KG1 (cell line): ENCODE measurements at places on chromosomes 6 and 20.

- DNase-seq = no peak
Observed at GRCh38 chr6:52190409-52190808, 4.2 kb downstream of the IL17A start.

- no peak for DNase-seq
Observed at GRCh38 chr6:44662461-44663121, 275.1 kb downstream of the CDC5L start.

DNA sequence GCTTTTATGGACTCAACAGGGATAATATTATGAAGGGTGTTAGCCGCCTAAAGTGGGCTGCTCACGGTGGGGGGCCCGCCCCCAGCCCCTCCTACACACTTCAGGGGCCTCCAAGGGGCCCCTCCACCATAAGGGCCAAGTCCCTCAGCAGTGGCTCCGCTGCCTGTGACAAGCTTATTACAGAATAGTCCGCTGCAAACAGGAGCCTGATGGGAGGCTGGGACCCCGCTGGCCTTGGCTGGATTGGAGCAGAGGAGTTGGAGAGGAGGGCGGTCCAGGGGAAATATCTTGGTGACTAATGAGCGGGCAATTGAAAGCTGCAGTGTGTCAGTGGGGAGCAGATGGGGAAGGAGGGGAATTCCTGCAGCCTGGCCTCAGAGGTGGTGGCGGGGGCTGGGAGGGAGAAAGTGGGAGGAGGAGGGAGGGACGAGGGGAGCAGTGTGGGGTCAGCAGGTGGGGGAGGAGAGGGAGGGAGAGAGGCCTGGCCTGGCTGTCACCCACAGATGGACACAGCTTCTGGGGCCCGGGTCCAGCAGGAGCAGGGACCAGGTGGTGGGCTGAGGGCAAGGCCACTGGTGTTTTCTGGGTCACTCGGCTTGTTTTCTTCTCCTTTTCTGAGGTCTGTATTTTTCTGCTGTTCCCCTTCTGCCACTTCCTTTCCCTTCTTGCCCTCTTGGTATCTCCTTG lies 57.6 kb upstream of the FOXP4 start:
- DNase-seq = no peak

DNA sequence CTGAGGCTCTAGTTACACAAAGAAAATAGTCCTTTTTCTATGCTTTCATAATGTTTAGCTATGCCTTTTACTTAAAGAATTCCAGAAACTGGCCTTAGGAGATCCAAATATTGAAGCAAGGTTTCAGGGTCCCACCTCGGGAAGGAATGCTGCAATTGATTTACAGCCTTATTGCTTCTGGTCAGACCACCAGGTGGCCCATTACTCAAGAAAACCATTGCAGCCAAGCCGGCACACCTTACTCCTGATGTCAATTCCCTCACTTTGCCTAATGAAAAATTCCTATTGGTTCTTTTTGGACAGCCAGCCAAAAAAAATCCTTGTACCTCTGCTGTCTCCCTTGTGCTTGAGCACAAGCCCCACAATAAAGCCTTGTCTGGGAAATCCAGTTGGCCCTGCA lies 173.9 kb downstream of the LMBRD1 start:
- DNase-seq = no peak

DNA sequence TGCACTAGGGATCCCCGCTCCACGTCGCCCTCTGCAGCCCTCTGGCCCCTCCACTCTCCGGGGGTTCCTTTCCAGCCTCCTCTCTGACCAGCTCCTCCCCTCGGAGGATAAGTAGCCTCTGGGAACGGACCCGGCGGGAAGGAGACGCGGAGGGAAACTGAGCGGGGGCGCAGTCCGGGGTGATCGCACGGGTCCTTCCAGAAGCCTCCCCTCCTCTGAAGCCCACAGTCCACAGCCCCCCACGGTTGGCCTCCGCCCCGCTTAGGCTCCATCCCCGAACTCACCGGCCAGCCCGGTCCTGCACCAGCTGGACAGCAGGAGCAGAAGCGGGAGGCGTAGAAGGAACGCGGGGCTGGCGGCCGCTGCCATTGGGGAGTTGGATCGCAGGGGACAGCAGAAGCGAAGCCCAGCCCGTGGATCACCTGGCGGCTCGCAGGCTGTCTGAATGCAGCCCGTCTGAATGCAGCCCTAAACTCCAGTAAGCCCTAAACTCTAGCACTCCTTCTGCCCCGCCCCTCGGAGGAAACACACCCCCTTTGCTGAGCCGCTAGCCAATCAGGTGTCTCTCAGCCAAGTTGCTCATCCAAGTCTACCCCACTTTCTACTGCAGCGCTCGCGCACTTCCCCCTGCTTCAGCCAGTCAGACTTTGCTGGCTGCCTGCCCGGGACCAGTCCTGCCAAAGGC lies at the start of gene RAET1G:
TSS of gene RAET1G (minus strand) at position 480 of the 685 bp plus-strand sequence. CDS start at position 369, 111 bp downstream.
- no peak for DNase-seq

- no peak for DNase-seq
Observed at GRCh38 chr20:32528171-32528891, 56.8 kb downstream of the NOL4L start.
